Left renal cortex interstitium (tissue), 4 donors: ENCODE measurements at places on chromosomes 3 and 15. TPM values are rescaled to one million over a fixed set of nuclear protein-coding genes. Genes with fewer than 3 reads are reported as not detected.

Gene PIGZ
- 1.2 TPM for polyA plus RNA-seq

Gene DPPA4
- polyA plus RNA-seq: 4.9 TPM

- DNase-seq: no peak
Measured at GRCh38 chr3:42662813-42663535, 9.5 kb downstream of the ZBTB47 start.

DNA sequence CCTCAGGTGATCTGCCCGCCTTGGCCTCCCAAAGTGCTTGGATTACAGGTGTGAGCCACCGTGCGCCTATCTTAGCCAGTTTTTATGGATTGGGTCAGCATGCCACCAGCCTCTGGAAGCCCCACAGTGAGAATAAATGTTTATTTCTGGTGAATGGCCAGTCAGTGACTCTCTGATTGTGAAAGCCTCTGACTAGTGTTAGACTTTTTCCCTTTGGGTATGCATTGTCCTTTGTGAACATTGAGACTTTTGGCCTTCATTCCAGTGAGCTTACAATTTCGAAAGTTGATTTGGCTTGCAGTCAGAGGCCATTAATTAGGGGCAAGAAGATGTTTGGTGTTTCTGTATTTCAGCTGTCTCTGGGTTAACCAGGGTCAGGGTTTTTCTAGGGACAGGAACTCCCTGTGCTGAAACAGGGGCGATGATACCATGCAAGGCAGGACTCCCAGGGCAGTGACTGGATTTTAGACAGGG is 274.5 kb upstream of the C2CD4B start:
- DNase-seq: no peak

GRCh38 chr3:87136066-87136596 is 91.0 kb upstream of the CHMP2B start:
- DNase-seq: no peak
